ENCODE measurements at places on chromosomes 5 and 9.
A peak's percentile ranks its signal among the peaks of the same experiment; 100 is the strongest.

DNA sequence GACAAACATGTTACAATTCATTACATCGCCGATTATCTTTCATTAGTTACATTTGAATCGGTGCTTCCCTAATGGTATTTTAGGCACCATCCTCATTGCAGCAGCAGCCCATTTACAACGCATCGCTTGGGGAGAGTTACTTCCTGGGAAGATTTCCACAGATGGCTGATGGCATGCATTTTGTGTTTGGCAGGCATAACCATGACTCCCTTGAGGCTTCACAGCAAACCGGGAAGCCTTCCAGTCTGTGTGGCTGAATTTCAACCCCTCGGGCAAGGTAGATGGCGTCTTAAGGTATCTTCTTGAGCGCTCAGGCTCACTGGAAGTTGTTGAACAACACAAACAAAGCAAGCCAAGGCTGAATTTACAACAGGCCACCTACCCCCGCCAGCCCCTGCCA is 1.6 kb upstream of the DNAH5 start:
- peak; percentile 38 for DNase-seq

DNA sequence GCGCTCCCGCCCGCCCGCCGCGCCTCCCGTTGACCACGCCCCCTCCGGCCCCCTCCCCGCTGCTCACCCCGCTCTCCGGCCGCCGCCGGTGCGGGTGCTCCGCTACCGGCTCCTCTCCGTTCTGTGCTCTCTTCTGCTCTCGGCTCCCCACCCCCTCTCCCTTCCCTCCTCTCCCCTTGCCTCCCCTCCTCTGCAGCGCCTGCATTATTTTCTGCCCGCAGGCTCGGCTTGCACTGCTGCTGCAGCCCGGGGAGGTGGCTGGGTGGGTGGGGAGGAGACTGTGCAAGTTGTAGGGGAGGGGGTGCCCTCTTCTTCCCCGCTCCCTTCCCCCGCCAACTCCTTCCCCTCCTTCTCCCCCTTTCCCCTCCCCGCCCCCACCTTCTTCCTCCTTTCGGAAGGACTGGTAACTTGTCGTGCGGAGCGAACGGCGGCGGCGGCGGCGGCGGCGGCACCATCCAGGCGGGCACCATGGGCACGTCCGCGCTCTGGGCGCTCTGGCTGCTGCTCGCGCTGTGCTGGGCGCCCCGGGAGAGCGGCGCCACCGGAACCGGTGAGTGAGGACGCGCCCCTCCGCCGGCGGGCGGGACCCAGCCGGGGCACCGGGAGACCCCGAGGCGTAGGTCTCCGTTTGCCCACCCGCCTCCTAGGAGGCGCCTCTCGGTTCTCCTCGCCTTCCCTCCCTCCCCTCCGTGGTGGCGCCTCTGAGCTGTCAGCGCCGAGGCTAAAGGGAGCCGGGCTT is at the start of gene VLDLR:
Gene VLDLR (plus strand): TSS at position 66 of the 739 bp plus-strand sequence. CDS start 403 bp downstream, at position 469.
- no peak for DNase-seq

DNA sequence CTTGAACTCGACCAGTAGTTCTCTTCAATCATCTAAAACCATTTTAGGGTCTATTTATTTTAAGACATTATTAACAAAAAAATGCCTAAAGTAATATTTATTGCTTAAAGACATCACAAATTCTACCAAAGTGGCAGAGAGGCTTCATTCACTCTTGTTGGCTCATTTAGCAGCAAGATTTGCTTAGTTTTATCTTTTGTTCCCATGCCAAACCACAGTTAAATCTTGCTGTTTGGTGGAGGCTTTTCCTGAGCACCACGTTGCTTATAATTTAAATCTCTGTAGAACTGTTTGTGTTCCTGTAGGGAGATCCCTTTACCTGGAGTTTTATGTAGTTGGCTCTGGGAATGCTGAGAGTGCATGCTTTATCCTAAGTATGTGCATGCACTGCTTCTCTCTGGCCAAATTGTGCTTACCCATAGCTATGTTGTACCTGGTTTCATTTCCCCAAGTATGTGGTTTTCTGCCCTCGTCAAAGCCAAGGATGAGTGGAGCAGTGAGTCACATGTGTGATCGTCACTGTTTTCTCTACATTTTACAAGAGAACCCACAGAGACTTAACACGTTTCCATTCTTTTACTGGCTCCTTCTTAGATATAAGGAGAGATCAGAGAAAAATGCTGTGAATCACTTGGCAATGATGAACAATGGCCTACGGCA is 42.1 kb upstream of the MAST4 start:
- DNase-seq = no peak

DNA sequence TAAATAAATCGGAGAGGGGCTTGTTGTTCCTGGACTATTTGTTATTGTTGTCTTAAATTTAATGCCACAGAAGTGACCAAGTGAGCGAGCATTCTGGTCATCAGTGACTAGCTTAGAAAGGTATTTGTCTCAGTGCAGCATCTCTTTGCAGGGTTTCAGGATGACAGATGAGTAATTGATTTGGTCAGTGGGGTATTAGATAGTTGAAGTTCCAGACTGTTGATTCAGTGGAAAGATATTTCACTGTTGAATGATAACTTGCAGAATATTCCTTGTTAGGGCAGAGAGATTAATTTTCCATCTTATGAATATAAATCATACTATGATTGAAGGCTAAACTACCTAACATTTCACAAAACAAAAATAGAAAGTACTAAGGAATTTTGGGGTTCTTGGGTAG is 122.4 kb downstream of the TRIO start:
- peak; percentile 66 for DNase-seq

GRCh38 chr9:134408939-134409737 is 82.9 kb downstream of the RXRA start:
- no peak for DNase-seq

DNA sequence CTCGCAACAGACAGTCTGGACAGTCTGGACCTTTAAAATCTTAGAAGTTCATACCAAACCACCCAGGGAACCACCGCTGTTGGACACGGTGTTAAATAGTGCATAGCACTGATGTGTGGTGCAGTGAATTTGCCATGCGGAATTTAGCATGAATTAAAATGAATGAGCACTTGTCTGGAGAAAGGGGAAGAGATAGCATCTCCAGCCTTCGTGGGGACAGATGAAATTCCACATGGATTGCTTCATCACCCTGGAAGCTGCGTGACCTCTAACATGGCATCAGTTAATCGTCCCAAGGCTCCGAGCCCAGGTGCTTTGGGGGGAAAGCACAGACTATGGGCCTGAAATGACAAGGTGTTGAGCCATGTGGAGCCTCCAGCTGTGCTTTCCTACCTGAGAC is 91.4 kb downstream of the ADAMTS16 start:
- no peak for DNase-seq

DNA sequence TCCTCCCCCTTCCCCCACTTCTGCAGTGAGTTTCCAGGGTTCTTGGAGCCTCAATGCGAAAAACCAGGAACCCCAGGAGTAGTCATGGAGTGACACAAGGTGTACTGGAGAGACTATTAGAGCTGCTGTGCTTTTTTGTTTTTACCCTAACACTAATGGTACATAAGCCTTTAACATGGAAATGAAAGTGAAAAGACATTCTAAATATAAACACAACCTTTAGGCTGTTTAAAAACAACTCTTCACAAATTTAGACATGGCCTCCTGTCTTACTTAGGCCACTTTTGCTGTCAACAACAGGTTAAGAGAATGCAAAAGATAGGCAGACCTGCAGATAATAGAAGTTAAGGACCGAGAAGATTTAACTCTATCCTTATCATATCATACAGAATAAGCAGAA is 232.2 kb downstream of the DENND1A start:
- DNase-seq = no peak

GRCh38 chr5:149915392-149916260 is 29.0 kb downstream of the PDE6A start:
- DNase-seq = no peak

DNA sequence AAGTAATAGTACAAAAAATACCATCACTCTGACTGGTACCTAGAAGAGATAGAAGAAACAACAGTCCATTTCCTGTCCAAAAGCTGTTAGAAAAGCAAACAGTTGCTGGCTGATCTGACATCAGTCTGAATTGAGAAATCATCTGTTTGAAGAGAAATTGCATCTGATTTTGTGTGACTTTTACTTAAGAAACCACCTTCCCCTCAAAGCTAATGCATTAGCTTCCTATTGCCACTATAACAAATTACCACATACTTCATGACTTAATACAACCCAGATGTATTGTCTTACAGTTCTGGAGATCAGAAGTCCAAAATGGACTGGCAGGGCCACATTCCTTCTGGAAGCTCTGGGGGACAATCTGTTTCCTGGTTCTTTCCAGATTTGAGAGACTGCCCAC is 385.9 kb upstream of the TLE4 start:
- peak; percentile 28 for DNase-seq

GRCh38 chr9:105275938-105276337 is 31.5 kb downstream of the SLC44A1 start:
- no peak for DNase-seq

- DNase-seq = peak; percentile 61
Observed at GRCh38 chr5:89211836-89212235, 328.9 kb upstream of the MEF2C start.

DNA sequence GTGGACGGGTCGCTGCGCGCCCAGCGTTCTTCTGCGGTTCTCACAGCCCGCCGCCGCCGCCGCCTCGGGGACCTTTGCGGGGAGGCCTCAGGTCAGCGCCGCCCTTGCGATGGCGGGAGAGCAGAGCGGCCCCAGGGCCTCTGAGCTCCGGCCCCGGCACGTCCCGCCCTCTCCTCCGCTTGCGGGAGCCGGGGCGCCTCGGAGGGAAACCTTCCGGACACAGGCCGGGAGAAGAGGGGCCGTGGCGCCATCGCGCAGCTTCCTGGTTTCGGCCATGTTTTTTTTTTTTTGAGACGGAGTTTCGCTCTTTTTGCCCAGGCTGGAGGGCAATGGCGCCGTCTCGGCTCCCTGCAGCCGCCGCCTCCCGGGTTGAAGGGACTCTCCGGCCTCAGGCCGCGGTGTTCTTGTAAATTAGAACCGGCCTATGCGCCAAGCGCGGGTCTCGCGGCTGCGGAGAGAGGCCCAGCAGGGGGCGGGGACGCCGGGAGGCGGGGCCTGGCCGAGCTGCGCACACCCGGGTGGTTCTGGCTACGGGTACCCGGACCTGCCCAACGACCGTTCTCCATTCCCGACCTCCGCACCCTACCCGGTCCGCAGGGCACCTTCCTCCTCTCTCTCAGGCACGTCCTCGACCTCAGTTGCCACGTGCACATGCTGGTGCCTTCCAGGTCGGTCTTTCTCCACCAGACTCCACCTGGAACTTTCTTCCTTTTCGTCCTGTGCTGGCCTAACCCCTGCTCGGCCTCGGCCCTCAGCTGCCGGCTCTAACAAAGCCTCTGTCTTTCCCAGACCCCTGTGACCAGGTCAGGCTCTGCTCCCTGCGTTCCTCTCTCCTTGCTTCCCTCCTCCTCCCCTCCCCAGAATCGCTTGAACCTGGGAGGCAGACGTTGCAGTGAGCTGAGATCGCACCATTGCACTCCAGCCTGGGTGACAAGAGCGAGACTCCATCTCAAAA is 28.8 kb upstream of the MGAT1 start:
- peak; percentile 57 for DNase-seq

GRCh38 chr5:104111632-104112031 is 549.0 kb upstream of the NUDT12 start:
- DNase-seq = no peak

DNA sequence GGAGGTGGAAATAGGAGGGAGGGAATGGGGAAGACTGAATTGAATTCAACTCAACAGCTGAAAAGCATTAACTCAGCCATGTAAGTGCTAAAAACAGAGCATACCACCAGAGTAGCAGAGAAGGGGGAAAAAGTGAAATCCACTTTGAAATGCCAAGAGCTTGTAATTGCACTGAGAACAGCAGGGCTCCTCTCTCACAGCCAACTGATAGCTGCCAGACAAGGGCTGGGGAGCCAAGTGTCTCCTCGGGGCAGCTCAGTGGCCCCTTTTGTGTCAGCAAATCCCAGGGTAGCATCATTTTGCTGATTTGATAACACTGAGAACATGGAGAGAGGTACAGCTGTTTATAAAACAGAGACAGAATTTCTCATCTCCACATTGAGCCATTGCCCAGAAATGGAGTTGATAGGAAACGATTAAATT is 182.5 kb downstream of the FRMD3 start:
- no peak for DNase-seq

- DNase-seq = no peak
Observed at GRCh38 chr5:149546974-149547373, 4.3 kb downstream of the CSNK1A1 start.

GRCh38 chr5:156934450-156935211 is 28.4 kb downstream of the TIMD4 start:
- DNase-seq = no peak

DNA sequence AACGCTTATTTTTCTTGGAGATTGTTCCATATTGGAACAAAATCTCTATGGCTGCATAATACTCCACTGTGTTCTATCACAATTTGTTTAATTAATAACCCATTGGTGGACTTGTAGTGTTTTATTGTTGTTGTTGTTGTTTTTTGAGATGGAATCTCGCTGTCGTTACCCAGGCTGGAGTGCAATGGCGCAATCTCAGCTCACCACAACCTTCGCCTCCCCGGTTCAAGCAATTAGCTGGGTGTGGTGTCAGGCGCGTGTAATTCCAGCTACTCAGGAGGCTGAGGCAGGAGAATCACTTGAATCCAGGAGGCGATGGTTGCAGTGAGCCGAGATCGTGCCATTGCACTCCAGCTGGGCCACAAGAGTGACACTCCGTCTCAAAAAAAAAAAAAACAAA is 38.7 kb downstream of the SPRY4 start:
- no peak for DNase-seq

- no peak for DNase-seq
Observed at GRCh38 chr9:36165826-36166167, 3.4 kb upstream of the CCIN start.

GRCh38 chr5:74627646-74628279 is 12.8 kb downstream of the ENC1 start:
- no peak for DNase-seq

DNA sequence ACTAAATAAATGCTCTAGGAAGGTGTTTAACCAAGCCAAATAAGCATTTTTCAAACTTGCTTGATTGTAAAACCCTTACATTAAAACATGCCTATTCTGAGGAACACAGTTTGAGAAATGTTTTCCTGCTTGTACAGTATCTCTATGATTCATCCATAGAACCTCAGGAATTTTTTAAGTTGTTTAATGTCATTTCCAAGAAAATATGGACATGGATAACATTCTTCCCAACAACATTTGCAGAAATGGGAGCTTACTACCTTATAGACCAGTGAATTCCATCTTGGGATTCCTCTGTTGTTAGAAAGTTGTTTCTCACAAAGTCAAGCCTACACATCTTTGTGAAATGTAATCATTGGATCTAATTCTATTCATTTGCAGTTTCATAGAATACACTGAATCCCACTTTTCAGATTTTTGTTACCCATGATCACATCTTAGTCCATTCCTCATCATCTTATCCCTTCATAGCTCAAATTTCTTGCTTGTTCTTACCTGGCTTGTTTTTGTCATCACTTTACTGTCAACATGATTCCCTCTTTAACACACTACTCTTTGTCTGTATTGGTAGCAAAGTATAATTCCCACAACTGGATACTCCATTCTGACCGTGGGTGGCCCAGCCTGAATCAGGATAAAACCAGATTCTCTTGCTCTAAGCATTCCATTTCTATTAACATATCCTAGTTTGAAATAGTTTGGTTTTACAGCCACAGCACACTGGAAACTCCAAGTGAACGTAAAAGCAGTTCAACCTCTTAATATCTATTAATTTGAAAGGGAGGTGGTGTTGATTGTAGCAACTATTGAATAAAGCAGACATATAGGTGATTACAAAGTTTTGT is 49.4 kb upstream of the PAPPA start:
- DNase-seq = no peak

Data from fibroblast of the conjunctiva (primary cell).